Effector memory CD8-positive, alpha-beta T cell (primary cell): ENCODE measurements at places on chromosomes 1 and 21.

- no peak for DNase-seq
Observed at GRCh38 chr1:208256091-208256490, 11.9 kb upstream of the PLXNA2 start.

DNA sequence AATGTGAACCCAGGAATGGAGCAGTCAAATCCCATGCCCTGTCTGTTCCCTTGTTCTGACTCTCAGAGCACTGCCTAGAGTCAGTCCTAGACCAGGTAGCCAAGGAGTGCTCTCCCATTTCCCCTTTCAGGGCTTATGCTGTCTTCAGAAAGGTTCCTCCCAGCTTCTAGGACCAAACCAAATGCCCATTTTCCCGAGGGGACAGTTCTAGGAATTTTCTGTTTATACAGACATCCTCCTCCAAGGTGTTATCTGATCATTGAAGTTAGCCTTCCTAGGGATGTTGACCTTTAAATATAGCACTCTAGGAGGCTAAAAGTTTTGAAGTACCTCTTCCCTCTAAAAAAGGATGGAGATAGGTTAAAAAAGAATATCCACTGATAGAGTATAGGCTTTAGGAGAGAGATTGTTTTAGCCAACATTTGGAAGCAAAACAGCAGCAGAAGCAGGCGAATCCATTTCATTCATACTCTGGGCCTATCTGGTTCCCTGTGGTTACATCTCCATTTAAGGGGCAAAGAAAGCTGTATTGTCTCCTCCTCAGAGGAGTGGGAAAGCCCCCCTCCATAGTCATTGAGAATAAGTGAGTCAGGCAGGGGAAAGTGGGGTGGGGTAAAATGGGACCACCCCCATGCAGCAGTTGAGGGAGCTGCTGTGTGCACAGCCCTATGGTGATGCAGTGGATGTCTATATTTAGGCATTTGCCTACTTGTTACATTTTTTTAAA is 126.5 kb downstream of the SPATA46 start:
- no peak for DNase-seq

DNA sequence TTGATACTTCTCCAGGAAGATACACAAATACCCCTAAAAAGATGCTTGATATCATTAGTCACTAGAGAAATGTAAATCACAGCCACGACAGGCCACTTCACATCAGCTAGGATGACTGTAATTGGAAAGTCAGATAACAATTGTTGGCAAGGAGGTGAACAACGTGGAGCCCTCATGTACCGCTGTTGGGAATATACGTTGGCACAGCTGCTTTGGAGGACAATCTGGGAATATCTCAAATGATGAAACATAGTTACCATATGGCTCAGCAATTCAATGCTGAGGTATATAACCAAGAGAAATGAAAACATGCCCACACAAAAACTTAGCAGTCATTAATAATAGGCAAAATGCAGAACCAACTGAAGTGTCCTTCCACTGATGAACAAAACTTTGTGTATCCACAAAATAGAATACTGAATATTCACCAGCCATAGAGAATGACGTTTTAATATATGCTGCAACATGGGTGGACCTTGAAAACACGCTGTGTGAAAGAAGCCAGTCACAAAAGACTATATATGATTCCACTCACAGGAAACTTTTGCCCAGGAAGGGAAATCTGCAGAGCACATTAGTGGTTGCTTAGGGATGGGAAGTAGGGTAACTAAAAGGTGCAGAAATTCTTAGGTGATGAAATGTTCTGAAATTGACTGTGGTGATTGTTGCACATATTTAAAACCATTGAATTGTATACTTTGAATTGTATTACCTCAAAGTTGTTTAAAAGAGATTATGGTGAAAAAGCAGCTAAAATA is 95.4 kb downstream of the AHCTF1 start:
- DNase-seq = no peak

- no peak for DNase-seq
Observed at GRCh38 chr1:82695443-82695842, 894.7 kb downstream of the ADGRL2 start.

GRCh38 chr1:201192261-201192788 is 1.7 kb downstream of the IGFN1 start:
- DNase-seq = no peak

DNA sequence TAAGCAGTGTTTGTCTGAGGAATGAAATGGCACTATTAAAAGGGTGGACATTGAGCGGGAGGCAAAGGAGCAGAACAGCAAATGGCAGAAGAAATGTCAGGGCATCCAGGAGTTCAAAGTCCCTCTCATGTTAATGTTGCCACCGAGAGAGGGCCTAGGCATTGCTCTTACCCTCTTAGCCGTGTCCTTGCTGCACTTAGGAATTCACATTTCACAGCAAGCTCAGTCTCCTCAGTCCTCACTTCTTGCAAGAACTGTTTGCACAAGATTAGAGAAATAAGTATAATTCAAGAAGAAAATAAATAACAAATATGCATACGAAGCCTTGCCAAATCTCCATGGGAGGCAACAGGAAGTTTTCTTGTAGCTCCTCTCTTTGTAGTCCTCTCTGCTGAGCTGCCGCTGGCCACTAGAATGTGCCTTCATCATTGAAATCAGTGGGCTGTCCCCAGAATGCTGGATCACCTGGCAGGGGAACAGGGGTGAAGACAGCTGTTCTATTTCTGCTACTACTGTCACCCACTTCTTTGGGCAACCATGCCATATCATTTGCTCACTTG is 205.8 kb downstream of the ZNF326 start:
- no peak for DNase-seq

- DNase-seq = no peak
Observed at GRCh38 chr1:34617321-34618118, 137.3 kb upstream of the GJB5 start.

GRCh38 chr1:117754061-117754969 is 148.5 kb downstream of the TENT5C start:
- DNase-seq = peak; percentile 43

DNA sequence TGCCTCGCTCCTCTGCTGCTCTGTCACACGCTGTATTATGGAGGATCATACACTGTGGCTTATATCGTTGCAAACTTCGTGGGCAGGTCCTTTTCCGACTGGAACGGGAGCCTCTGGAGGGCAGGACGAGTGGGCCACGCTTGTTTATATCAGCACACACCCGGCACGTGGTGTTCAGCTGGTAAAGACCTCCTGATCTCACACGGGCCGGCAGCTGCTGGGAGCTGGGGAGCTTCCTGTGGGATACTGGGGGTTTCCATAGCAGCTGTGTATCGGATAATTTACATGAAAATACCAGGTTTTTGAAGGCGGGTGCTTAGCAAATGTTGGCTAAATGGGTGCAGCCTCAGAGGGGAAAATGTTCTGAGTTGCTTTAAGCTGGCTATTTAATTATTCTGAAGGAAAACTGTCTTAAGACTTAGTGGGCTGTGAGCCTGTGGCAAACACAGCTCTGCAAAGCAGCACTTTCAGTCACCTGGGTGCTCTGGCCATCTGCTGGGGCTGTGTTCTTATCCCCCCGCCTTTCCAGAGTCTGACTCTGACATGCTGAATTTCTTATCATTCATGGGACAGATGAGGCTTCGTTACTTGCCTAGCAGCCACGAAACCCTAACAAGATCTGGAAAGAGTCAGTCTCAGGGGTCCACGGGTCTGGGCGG is 103.6 kb upstream of the GCLM start:
- DNase-seq = no peak

DNA sequence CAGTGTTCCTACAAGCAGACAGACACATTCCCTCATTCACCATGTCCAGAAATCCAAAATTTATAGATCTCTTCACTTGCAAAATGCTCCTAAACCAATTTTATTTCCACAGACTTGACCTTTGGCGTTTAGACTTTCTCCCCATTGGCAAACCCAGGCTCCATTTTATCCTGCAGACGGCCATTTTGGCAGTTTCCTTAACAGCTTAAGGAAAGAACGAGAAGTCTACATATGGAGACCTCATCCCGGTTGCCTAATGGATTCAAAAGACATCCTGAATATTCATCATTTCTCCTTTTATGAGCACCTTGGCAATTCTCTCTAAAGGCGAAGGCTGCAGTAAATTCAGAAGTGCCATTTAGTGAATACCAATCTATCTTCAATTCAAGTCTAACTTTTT is 132.9 kb downstream of the HLX start:
- DNase-seq = no peak

- DNase-seq = no peak
Observed at GRCh38 chr1:77038000-77038399, 170.7 kb downstream of the ST6GALNAC5 start.

- DNase-seq = peak; percentile 55
Observed at GRCh38 chr1:66446261-66447001, 87.5 kb upstream of the SGIP1 start.

DNA sequence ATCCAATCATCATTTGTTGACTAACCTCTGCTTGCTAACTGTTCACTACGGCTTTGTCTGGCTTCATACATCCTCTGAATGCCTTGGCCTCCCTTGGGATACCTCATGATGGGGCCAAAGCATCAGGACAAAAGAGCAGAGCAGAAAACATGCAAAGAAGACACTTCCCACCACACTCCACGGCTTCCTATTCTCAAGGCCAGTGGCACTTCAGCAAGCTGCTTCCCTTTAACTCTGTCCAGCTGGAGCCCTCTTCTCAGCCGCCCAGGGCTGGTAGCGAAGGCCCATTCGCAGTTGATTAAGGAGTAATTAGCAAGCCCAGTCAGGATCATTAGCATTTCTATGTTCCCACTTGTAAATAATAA is 224.3 kb upstream of the FGGY start:
- no peak for DNase-seq

- no peak for DNase-seq
Observed at GRCh38 chr1:201051399-201051798, 27.9 kb upstream of the KIF21B start.

GRCh38 chr1:222889440-222889839 is 74.6 kb downstream of the DISP1 start:
- DNase-seq = no peak

DNA sequence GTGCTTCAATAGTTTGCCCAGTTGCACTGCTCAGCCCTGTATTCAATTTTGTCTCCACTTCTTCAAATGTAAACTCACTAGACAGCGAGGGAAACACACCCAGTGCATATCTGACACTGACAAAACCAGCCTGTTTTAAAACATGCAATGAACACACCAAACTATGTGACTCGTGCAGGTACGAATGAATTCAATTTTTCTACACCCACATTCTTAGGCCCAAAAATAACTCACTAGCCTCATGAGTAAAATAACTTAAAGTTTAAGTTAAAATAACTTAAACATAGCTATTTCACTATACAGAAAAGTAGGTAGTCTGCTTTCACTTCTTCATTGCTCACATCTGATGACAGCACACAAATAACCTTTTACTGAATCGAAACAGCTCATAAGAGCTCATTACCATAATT is 21.1 kb downstream of the TTC13 start:
- no peak for DNase-seq

DNA sequence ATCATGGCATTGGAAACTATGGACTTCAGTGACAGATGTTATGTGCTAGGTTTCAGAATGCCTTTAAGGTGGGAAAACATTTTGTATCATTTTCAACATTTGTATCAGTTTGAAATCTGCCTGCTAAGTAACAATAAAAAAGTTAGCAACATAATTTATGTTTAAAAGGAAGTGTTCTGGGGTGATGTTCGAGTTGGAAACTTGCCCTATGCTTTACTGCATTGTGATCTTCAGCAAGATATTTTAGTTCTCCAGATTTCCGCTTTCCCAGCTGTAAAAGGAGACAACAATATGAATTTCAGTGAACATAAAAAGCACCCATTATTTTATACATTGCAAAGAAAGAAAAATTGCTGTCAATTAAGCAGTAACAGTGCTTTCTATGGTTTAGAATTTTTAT is 187.4 kb downstream of the DISC1 start:
- no peak for DNase-seq

GRCh38 chr1:207405814-207406213 is 48.3 kb upstream of the CR2 start:
- DNase-seq = no peak
